ENCODE measurements at places on chromosomes 1 and 21.

- no peak for DNase-seq
These were observed 934.7 kb downstream of the PLA2G4A start for GRCh38 chr1:187763465-187763864.

- no peak for DNase-seq
These were observed 11.9 kb downstream of the RGS8 start for GRCh38 chr1:182672487-182672836.

DNA sequence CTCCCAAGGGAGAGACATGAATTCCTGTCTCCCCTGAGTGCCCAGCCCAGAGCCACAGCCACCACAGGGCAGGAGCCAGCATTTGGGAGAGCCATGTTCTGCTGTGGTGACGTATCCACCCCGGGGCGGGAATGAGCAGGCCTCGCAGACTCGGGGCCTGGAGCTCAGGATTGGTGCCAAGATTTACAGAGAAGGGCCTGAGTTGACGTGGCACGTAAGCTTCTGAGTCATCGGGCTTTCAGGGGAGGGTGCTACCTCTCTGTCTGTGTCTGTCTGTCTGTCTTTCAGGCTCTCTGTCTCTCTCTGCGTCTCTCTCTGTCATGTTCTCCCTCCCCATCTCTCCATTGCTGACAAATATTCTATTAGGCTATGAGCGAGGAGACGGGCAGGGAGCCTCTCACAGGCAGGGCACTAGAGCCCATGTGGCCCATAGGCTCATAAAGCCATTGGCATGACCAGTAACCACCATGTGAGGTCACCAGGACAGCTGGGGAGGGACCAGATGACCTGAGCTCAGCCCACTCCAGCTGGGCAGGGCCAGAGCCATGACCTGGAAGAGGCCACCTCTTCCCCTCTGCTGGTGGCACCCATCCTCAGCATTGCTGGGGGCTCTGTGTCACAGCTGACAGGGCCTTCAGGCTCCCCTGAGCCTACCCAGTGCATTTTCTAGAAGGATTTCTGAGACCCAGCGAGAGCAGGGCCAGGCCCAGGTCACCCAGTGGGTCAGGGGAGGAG is 300.0 kb upstream of the VAMP3 start:
- DNase-seq, result no peak

DNA sequence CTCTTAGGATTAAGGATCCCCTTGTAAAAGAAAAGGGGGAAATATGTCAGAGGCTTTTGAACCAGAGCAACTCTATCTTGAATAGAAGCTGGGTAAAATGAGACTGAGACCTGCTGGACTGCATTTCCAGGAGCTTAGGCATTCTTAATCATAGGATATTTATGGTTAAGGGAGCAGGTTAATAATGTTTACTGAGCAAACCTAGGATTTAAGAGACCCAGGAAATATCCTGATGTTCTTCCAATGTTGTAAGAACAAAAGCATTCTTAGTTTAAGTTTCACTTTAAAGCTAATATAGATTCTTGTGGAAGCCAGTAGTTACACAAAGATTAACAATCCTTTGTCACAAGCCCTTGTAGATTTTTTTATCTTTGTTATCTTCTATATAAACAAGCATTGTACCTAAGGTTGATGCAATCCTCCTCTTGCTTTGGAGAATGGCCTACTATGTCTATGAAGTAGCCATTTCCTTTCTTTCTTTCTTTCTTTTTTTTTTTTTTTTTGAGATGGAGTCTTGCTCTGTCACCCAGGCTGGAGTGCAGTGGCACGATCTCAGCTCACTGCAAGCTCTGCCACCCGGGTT is 570.2 kb upstream of the BEND5 start:
- no peak for DNase-seq

DNA sequence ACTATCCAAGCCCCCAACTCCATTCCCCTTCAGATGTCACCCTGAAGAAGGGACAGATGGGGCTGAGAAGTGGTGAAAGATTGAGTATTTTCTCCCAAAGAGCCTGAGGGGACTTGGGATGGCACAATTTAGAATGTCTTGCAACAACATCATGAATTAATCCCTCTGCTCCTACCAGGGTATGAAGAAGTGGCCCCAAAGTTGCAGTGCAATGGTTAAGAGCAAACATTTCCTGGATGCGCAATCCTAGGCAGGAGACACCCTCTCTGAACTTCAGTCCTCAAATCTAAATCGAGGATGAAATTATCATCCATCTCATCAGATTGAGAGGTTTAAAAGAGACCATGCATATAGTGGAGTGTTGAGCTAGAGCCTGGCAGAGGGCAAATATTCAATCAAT is 28.6 kb upstream of the CITED4 start:
- no peak for DNase-seq

DNA sequence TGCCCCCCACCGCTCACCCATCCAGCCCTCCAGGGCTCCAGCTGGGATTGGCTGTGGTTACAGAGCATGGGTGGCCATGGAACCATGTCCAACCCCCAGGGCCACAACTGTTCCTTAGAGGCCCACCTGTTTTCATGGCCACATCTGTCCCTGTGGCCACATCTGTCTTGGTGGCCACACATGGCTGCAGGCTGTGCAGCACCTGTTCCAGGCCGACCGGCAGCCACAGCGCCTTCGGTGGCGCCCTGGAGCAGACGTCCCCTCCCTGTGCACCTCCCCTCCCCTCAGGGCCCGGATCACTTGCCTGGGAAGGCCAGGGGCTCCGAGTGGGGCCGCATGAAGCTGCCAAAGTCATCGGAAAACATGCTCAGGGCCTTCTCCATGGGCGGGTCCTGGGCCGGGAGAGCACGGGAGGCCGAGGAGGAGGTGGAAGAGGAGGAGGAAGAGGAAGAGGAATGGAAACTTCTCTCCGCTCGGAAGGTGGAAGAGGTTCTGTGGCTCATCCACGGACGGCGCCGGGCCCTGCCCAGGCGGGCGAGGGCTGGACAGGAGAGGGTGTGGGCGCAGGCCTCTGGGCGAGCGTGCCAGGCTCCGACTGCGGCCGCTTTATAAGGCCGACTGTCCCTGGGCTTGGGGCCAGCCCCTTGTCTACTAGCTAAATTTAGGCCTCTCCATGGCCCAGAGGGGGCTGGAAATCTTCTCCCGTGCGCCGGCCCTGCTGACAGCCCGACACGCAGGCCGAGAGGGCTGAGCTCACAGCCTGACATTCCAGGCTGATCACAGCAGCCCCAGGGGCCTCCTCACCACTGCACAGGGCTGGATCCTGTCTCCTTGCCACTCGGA is at the start of gene HSPB7:
HSPB7 (minus strand) TSS at position 583 of the 843 bp plus-strand sequence; CDS start at position 503, 80 bp downstream.
- DNase-seq, result no peak

GRCh38 chr1:174352883-174353608 is 94.7 kb upstream of the GPR52 start:
- no peak for DNase-seq

GRCh38 chr1:44345187-44345775 is 9.8 kb downstream of the ERI3 start:
- DNase-seq, result no peak

DNA sequence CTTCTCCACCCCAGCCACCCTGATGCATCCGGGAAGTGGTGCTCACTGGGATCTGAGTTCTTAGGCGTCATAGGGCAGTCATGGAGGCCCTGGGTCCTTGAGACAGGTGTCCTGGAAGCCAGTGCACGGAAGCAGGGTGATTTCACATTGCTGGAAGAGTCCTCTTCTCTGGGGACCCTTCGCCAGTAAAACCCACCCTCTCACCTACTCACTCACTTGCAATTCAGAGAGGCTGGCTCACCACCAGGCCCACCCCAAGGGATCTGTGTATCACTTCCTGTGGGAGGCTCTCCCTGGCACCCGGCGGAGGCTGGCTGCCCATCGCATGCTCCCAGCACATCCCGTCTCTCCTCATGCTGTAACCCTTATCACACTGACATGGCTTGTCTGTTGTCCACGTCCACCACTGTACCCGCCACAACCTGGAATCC is 40.2 kb upstream of the EPS8L3 start:
- no peak for DNase-seq

DNA sequence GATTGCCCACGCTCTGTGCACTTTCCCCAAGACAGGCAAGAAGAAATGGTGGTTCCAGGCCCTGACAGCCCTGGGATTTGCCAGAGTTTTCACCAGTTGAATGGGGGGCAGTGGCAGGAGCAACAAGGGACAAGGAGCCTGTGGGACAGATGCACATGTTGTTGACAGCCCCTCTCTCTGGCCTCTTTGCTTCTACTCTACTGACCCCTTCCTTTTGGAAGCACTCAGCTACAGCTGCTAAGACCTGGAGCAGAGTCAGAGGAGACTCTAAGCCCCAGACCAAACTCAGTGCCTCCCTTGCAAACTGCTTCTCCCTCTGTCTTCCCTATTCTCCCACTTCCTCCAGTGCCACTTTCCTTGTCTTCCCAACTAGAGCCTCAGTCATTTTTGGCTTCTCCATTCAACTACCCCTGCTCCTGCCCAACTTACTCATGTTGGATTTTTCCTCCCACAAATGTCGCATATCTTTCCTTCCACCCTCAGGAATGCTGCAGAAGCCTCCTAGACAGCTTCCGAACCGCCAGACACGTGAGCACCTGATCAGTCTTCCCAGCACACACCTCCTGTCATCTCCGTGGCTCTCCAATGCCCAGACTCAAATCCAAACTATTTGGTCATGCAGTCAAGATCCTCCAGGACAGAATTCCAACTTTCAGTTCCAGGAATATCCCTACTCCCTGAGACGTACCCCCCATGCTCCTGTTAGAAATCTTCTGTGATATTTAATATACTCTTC is 9.1 kb downstream of the INKA2 start:
- no peak for DNase-seq

DNA sequence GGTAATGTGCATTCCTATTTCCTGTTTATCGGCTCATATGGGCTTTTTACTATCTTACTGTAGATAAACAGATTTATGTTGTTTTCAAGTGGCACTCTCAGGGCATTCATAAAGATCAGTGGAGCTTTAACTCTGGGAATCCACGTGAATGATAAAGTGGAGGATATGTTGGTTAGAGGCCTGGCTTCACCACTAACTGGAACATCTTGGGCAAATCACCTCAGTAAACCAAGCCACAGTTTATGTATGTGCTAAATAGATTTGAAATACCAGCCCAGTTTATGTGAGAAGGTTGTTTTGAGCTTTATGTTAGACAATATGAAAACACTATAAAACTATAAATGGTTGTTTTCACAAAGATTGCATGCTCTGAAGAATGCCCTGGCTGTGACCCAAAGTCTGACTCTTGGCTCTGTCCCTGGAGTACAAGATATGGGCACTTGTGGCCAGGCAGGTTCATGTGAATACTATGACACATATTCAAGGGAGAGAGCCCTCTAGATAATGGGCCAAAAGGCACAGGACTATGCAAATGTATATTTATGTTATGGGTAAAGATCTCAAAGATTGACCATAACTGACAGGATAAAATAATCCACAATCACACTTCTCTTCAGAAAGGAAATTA is 36.7 kb downstream of the FAM163A start:
- no peak for DNase-seq

DNA sequence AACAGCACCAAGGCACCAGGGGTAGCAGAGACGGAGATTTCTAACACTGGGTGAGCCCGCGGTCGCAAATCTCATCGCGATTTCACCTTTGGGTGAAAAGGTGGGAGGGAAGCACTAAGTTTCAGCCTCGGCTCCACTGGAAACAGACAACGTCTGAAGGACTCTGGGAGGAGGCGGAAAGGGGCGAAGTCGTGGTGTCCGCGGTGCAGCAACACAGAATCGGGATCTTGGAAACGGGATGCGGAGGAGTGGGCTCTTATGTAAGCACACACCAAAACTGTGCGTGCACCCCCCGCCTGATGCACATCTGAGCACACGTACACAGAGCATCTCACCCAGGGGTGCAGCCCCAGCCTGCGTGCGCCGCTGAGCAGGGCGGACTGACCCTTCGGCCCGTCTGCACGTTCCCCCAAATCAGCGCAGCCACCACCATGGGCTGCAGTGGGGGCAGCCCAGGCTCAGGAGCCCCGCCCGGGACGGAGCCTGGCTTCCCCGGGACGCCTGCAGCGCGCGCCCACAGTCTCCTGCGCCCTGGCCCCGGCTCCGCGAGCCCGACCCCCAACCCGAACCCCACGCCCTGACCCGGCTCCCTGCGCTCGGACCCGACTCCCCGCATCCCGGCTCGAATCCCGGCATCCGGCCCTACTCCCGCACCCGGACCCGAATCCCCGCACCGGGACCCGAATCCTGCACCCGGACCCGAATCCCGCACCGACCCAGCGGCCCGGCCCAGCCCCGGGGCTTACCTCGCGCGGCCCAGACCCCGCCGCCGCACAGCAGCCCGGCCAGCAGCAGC is 670 bp downstream of the CLSTN1 start:
- no peak for DNase-seq
